ENCODE measurements at places on chromosomes 13 and 19.

DNA sequence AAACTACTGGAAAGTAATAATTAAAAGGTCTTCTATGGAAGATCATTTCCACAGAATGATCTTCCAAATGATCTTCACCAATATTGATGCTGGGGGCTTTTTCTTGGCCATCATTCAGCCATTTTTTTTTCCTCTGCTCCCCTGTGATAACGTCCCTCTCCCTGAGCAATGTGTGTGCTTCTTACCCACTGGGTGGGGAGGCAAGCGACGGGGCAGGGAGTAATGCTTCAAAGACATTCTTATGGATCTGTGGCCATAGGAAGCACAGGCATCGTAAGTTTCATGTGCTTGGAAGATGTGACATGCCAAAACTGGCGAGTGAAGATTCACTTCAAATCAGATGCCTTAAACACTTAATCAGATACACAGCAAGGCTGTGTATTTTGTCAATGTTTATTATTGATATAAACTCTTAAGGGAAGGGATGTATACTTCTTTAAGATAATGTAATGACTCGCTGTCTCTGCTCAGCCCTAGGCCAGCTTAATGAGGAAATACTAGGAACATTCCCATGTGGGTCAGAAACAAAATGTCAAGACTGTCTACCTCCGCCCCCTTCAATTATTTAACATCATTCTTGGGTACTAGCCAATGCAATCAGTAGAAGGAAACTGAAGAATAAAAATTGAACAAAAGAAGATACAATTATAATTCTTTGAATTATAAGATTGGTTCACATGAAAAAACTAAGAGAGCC is 34.1 kb upstream of the SERPINE3 start:
- DNase-seq, result no peak

GRCh38 chr19:44005973-44006372 is 3.2 kb downstream of the ZNF230 start:
- no peak for DNase-seq

- no peak for DNase-seq
Observed at GRCh38 chr19:1782521-1782920, 29.2 kb downstream of the ONECUT3 start.

- no peak for DNase-seq
Observed at GRCh38 chr13:99381766-99382165, 74.6 kb upstream of the GPR183 start.

GRCh38 chr13:28583651-28584091 is 75.3 kb upstream of the POMP start:
- DNase-seq, result no peak

DNA sequence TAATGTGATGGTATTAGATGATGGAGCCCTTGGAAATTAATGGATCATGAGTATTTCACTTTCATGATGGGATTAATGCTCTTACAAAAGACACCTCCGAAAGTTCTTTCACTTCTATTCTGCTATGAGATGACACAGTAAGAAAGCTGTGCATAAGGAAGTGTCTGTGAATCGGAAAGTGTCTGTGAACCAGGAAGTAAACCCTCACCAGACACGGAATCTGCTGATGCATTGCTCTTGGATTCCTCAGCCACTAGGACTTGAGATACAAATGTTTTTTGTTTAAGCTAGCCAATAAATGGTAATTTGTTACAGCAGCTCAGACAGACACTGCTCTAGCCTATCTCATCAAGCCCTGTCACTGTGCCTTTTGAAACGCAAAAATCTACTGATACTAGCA is 440.4 kb upstream of the PRR20A start:
- DNase-seq, result no peak

GRCh38 chr13:113164492-113164891 is 6.0 kb downstream of the PROZ start:
- no peak for DNase-seq

GRCh38 chr19:11203194-11204075 is 6.1 kb upstream of the KANK2 start:
- peak; percentile 30 for DNase-seq

GRCh38 chr13:63120883-63121282 is 1705.2 kb upstream of the PCDH20 start:
- no peak for DNase-seq

- no peak for DNase-seq
Observed at GRCh38 chr19:41876847-41877832, at the start of gene CD79A. TSS of gene CD79A (plus strand) at chr19:41877279. CDS start at chr19:41877305, 26 bp downstream.

DNA sequence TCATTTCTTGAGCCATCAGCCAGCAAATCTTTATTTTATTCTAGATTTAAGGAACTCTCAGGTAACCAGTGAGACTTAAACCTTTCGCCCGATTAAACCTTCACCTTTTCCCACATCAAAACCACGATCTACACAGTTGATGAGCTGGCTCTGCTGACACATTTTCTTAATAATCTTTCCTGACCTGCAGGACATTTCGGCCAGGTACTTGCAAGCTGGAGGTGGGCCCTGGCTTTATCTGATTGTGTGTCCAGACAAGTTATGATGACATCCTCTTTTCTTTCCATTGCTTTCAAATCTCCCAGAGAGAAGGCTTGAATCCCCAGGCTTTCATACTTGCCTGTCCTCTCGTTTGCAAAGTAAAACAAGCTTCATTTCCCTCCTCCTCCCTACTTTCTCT is 144.2 kb downstream of the EFNB2 start:
- DNase-seq, result no peak

DNA sequence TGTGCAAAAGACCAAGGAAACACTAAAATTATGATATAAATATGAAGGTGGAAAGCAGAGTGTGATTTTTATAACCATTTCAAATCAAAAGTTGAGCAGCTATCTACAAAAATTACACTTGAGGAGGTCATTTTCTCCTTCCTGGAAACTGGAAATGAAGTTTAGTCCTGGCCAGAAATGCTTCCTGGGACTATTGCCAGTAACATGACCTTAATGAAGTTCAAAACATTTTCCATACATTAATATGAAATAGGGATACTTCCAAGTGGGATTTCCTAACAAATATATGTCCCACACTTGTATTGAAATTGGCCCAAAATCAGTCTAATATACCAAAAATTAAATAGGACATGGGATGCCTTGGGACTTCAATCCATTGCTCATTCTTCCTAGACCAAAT is 1556.8 kb upstream of the MIR17HG start:
- no peak for DNase-seq

DNA sequence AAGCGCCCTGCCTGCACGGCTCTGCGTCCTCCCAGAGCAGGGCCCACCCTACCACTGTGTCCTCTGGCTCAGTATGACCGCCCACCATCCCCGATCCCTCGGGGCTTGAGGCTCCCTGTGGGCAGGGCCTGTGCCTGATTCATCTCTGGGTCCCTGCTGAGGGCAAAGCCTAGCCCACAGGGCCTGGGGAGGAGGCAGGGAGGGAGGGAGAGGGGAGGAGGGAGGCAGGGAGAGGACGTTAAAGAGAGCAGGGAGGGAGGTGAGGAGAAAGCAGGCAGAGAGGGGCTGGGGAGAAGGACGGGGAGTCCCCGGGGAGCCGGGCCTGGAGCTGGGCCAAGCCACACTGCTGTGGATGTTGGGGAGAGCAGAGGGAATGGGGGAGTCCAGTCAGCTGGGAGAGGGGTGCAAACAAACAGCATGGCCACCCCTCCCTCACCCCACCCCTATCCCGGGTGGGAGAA is 4.0 kb upstream of the ERFL start:
- no peak for DNase-seq

All from stimulated activated CD4-positive, alpha-beta T cell treated with anti-CD3 and anti-CD28 coated beads, Interleukin-2, amount 100 ng/mL, for 48 hours (primary cell).